ENCODE measurements at places on chromosomes 7 and 10.

GRCh38 chr10:17805921-17806577 is 3.1 kb upstream of the MRC1 start:
- DNase-seq = peak; percentile 22

GRCh38 chr10:132698761-132699391 is 87.1 kb downstream of the NKX6-2 start:
- DNase-seq = no peak

GRCh38 chr10:16768702-16769101 is 48.5 kb downstream of the RSU1 start:
- no peak for DNase-seq

DNA sequence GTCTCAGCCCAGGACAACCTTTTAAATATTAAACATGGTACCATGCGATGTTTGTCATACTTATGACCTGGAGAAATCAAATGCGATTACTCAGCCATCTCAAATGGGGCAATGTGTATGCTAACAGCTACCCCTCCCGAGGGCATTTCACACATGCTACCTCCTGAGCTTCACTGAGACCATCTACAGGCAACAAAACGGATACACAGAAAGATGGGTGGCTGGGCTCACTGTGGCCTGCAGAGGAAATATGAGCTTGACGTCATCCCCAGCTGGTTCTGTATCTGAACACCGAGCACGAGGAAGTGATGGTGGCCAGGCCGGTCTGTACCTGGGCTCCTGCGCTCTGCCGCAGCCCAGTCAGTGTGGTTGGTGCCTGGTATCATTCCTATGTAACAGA is 374.3 kb downstream of the RPS24 start:
- DNase-seq = no peak

DNA sequence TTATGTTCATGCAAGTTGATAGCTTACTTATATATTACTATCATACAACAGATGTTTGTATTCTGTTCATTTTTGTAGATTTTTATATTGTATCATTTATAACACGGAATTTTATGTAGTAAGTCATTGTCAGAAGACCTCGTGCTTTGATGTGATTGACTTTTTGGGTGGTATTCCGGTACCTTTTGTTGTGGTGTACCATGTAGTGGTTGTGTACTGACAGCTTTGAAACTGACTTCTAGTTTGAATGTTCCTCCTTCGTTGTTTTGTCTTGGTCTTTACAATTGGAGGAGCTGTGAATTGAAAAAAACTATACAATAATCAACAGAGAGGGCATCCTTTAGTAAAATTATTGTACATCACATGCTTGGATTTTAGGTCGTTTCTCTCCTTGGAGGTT is 61.5 kb downstream of the WAC start:
- no peak for DNase-seq

DNA sequence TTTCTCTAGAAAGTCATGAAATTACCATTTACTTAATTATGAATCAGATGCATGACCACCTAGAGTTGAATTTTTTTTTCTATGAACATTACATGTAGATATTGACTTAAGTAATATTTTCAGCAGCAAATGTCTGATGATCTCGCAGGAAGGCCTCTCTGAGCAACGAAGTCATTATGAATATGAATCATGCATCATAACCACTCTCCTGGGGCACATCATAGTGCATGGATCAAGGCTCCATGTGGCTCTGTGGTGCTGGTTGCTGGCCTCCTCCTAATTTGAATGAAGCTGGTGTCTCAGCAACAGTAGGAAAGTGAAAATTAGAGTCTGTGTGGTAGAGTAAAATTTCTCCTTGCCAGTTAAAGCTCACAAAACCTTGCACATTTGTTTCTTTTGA is 121.4 kb upstream of the INHBA start:
- no peak for DNase-seq

- DNase-seq = no peak
Observed at GRCh38 chr10:56823849-56824248, 462.8 kb upstream of the ZWINT start.

- DNase-seq = no peak
Observed at GRCh38 chr7:68922850-68923249, 675.4 kb upstream of the AUTS2 start.

DNA sequence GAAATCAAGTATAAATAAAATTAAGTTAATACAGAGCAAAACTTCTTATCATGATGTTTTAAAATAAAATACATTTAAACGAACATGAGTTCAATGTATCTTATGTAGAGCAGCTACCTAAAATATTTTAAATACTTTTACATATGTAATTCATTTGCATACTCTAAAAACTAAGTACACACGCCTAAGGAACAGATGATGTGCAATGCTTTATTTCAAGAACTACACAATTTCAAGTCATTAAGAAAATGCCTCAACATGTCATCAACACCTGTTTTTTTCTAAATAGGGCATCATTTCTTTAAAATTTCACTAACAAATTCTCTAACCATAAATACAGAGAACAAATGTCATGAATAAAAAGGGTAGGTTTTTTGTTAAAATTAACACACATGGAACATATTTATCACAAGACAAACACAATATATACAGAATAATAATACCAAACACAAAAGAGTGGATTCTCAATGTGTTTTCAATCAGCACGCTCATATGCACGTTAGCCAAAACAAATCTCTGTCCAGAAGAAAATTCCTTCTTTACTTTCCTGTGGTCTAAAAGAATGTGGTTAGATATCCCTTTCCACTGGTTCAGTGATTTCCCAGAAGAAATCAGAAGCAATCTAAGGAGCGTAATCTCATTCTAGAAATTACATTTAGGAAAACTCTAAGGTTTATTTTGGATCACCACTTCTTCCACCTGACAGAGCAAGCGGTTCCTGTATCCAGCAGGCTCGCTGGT is 73.0 kb upstream of the PFKP start:
- DNase-seq = no peak

DNA sequence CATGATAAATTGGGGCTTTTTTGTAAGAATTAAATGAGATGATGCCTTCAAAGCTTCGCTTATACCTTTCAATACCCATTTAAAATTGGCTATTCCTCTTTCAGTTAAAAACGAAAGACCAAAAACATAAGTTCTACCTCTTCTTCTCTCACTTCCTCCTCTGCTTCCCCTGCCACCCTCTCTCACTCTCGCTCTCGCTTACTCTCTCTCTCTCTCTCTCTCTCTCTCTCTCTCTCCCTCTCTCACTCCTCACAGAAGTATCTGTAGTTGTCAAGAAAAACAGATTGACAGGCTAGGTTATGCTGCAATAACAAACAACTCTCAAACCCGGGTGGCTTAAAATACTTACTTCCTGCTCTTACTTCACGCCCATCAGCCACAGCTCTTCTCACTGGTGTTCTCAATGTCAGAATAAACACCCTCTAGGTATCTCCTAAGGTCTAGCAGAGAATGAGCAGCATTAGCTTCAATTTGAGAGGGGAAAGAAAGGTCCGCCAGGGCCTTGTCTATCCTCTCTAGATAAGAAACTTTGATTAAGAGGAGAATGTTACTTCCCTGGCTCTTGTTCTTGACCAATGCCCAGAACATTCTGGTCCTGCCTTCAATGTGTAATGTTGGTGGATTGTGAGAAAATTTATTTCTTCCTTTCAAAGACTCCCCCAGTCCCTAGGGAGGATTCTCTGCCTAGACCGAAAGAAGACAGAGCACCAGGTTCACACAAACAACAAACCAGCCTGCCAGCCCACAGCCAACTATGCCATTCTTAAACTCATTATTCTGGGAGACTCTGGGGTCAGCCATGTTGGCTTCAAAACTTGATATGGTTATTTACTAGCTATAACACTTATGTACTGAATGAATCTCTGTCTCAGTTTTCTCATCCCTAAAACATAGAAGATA is 1028.7 kb downstream of the XPNPEP1 start:
- no peak for DNase-seq

DNA sequence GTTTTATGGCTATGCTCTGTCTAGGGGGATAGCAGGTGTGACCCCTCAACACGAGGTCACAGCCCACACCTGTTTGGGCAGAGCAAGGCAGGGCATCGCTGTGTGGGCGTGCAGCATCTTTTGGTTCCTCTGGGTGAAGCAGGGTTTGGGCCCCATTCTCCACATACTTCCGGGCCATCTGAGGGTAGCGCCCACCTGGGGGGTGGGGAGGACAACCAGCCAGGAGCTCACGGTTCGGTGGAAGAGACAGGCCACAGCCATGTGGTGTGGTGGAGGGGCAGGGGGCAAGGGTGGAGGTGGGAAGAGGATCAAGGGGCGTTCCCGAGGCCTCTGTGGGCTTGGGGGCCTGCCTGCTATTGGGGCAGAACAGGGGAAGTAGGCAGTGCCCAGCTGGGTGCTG is 2.4 kb downstream of the SH2B2 start:
- DNase-seq = no peak

GRCh38 chr10:122498521-122498920 is 37.2 kb downstream of the HTRA1 start:
- DNase-seq = no peak

DNA sequence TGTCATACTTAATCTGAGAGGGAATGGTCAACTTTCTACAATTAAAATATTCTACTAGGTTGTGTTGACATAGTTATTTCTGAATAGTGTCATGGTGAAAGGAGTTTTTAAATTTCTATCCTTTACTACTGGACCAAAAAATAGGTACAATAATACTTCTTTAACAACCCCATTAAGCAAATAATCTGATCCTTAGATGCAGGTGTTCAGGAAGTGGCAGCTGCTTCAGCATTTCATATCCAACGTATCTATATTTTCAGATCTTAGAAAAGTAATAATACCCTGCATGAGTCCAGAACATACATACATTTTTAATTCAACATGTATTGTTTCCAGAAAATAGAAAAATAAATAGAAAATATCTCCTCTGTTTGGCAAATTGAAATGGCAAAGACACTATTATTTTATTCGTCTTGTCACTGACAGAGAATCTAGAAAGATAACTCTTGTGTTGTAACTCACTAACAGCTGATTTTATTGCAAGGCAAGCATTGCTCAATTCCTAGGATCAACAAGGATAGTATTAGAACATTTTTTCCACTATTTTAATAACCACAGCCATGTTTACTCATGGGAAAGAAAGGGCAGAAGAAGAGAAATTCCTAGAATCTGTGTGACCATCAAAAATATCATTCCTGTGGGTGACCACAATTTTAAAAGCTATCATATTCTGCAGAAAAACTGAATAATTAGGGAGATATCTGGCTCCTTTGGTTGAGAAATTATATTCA is 159.3 kb upstream of the CNTNAP2 start:
- no peak for DNase-seq

DNA sequence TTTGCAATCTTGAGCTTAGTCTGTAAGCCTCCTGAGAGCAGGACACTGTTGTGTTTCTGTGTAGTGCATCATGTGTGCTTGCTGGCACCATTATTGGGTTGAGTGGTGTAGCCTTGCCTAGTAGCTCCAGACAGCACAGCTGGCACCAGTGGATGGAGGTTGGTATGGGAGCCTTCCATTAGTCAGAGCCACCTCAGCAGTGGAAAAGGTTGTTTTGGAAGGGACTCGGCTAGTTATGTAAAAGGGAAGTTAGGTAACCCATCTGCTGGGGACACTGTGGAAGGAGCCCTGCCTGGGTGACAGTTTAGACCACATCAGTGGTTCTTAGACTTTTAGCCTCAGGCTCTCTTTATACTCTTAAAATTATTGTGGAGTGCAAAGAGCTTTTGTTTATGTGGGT is 16.3 kb downstream of the MINDY4 start:
- DNase-seq = no peak

Data from activated T-cell treated with anti-CD3 and anti-CD28 coated beads, Interleukin-2, amount 50 U/mL, for 48 hours (primary cell).